SW480 (cell line): ENCODE measurements at places on chromosomes 4 and X.

DNA sequence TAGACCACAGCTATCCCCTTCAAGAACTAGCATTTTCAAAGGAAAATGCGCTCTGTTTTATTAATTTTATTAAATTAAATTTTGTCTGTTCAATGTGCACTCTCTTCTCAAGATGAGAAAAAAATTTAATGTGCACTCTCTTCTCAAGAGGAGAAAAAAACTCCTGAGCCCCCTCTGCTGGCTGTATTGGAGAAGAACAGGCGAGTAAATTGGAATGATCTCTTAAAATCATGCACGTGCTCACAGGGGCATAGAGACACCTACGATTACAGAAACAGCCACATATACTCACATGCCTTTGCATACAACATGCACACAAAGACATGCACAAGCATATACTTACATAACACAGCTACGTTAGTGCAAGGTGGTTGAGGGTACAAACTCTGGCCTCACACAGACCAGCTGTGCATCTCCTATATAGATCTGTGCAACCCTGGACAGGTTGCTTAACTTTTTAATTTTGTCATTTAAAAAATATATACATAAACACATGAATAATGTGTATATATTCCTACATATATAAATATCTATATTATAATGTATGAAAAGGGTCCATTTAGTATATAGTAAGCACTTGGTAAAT, 176.2 kb upstream of the CXorf66 start:
- peak; percentile 29 for DNase-seq

GRCh38 chrX:130877892-130878341, 25.1 kb downstream of the ENOX2 start:
- DNase-seq, result no peak

- no peak for DNase-seq
Measured at GRCh38 chr4:102420563-102421398, 75.5 kb upstream of the SLC39A8 start.

DNA sequence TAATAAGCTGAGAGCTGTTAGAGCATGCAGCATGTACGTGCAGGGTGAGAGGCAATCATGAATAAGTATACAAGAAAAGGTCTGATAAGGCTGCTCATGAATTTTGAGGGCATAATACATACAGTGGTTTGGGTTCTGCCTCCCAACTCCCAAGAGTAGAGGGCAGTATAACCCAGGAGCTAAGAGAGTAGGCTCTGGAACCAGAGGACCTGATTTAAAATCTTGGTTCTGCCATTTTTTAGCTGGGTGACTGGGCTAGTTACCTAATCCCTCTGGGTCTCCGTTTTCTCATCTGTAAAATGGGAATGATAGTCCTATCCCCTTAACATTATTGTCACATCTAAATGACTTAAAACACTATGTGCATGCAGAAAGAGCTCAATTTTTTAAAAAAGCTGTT, 85.3 kb downstream of the LNX1 start:
- no peak for DNase-seq

- no peak for DNase-seq
Measured at GRCh38 chr4:26893491-26893890, 32.9 kb downstream of the STIM2 start.

GRCh38 chr4:169758401-169758962, 738 bp upstream of the HPF1 start:
- DNase-seq, result no peak
